Naive thymus-derived CD4-positive, alpha-beta T cell (primary cell): ENCODE measurements at places on chromosomes 6 and 20. TPM values are rescaled to one million over a fixed set of nuclear protein-coding genes. Genes with fewer than 3 reads are reported as not detected.

DNA sequence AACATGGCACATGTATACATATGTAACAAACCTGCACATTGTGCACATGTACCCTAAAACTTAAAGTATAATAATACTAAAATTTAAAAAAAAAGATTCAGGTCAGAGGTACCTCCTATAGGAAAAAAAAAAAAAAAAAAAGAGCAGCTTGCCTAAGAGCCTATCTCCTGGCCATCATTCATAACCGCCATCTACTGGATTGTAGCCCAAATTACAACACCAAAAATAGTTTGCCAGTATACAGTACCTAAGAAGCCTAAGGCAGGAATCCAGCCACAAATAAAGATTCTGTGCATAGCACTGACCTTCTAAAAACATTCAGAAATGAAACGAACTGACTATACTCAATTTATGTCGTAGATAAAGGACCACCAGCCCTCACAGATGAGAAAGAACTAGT lies 438.4 kb upstream of the ADGRB3 start:
- no peak for DNase-seq

GRCh38 chr20:12067686-12068085 lies 150.0 kb downstream of the BTBD3 start:
- DNase-seq: no peak

DNA sequence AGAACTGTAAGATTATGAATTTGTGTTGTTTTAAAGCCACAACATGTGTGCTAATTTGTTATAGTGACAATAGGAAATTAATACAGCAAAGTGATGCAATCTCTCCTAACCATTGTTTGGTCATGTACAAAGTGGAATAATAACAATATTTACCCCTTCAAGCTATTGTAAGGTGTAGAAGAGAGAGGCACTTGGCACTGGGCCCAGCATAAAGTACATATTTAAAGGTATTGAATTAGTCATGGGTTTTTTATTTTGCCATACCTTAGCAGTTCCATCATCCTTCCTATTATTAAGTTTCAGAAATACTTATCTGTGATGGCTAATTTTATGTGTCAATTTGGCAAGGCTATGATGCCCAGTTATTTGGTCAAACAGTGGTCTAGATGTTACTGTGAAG lies 322.4 kb upstream of the TSHZ2 start:
- DNase-seq: no peak

The PI16 gene
- polyA plus RNA-seq: 10.6 TPM

The SLC22A2 gene
- not detected for polyA plus RNA-seq

The LAMA2 gene
- polyA plus RNA-seq: not detected

The HTR1E gene
- polyA plus RNA-seq: not detected

The GRM1 gene
- not detected for polyA plus RNA-seq

The GPANK1 gene
- polyA plus RNA-seq: 27.2 TPM

GRCh38 chr20:60074276-60074675 lies 116.1 kb downstream of the CDH26 start:
- no peak for DNase-seq

- DNase-seq: no peak
Observed at GRCh38 chr6:157921685-157922367, 59.8 kb upstream of the SYNJ2 start.

- no peak for DNase-seq
Observed at GRCh38 chr6:130858054-130858453, 30.8 kb downstream of the SMLR1 start.

- DNase-seq: no peak
Observed at GRCh38 chr6:40247516-40248115, 313.4 kb upstream of the MOCS1 start.

DNA sequence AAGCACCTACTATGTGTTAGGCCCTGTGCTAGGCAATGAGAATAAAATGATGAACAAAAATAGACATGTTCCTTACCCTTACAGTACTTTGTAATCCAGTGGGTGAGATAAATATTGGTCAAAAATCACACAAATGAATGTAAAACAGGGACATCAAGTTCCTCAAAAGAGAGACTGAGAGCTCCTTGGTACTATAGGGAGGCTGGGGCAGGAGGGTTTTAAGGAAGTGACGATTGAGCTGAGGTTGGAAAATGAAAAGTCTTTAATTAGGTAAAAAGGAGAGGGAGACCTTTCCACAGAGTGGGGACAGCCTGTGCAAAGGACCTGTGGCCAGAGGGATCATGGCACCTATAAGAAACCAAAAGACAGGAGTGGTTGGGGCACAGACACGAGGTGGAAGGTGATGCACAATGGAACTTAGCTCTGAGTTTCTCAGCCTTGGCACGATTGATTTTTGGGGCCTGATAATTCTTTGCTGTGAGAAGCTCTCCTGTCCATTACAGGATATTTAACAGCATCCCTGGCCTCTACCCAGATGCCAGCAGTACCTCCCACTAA lies 140.3 kb downstream of the CEP57L1 start:
- no peak for DNase-seq

The REM1 gene
- polyA plus RNA-seq: not detected

- DNase-seq: no peak
Observed at GRCh38 chr6:20036141-20036677, 176.1 kb downstream of the MBOAT1 start.

The CASP8AP2 gene
- 51.0 TPM for polyA plus RNA-seq

- DNase-seq: peak; percentile 63
Observed at GRCh38 chr20:36919715-36920333, 31.7 kb downstream of the SAMHD1 start.

DNA sequence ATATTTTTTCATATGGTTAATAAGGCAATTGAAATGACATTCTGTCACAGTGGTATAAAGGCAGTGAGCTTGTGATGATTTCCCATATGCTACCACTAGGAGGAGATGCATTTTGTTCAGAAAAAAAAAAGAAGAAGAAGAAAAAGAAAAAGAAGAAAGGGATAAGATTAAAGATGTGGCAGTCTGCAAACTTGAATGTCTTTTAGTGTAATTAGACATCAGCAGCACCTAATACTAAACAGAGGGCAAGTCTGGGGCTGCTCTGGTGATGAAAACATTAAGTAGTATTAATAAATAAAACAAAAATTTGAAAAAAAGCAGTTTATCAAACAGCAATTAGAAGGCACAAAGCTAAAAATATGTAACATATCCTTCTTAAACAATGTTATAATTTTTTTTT lies 95.4 kb upstream of the DEFB112 start:
- DNase-seq: no peak

DNA sequence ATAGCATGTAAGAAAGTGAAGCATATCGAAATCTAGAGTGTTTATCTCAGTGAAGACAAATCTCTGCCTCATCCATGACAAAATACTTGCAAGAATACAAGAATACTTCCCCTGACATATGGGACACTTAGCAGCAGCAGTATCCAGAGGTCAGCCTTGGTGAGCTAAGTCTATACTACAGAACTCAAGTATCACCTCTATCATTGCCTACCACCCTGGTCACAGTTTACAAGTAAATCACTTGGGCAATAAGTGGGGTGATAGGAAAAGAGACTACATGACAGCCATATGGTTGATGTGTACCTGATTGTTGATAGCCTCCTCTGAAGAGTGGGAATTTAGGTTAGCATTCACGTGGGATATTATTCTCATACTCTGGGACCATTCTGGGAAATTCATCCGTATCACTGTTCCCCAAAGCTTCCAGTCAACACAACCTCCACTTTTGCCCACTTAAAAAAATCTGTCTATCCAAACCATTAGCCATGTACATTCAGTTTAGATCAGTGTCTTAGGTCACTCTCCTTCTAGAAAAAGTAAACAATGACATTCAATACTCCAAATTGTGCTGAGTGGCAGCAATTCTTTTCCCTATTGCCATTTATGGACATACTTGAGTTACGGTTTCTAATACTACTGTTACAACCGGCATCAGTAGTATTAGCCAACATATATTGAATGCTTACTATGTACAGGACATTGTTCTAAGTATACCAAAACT lies 118.2 kb upstream of the PRSS16 start:
- no peak for DNase-seq

DNA sequence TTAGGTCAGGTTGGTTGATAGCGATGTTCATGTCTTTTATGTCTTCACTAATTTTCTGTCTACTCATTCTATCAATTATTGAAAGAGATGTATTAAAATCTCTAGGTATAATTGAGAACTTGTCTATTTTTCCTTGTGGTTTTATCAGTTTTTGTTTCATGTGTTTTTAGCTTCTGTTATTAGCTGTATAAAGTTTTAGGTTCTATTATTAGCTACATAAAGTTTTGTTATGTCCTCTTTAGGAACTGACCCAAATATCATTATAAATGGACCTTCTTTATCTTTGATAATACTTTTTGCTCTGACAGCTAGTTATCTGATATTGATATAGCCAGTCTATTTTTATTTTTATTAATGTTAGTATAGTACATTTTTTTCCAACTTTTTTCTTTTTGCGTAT lies 92.4 kb upstream of the TMEM170B start:
- DNase-seq: no peak

DNA sequence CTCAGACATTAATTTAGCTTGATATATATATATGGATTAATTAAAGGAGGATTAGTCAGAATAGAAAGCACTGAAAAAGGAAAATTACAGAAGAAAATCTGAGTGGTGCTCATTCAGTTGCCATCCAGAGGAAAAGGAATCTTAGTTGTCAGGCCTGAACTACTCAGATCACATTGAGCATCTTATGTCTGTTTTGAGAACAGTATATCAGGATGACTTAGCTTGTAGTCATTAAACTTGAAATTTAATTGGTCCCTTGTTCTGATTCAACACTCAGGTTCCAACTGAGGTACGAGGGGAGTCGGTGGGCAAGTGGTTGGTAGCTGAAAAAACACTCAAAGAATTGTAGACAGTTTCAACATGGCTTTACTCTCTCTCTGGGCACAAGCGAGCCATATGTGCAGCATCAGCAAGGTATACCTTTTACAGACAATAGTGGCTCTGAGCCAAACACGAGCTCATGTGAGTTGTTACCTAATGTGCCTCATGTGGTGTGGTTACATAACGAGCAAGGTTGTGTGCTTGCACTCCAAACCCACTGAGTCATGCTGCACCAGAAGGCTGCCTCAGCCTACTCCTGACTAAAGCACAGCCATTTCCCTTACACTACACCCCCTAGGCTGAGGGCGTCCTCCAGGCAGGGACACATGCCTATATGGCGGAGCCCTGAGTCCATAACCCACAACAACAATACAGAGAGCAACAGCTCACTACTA lies 73.0 kb upstream of the HMGN3 start:
- no peak for DNase-seq

GRCh38 chr6:30741063-30741779 lies 1.3 kb downstream of the FLOT1 start:
- DNase-seq: no peak
